HEK293T (cell line): ENCODE measurements at places on chromosomes 6 and 20.

- no peak for DNase-seq
Observed at GRCh38 chr6:157438611-157439111, 57.7 kb downstream of the ZDHHC14 start.

GRCh38 chr6:33082702-33083101 is 6.9 kb downstream of the HLA-DPB1 start:
- DNase-seq: no peak

GRCh38 chr20:49758781-49759180 is 45.1 kb upstream of the B4GALT5 start:
- DNase-seq: no peak

DNA sequence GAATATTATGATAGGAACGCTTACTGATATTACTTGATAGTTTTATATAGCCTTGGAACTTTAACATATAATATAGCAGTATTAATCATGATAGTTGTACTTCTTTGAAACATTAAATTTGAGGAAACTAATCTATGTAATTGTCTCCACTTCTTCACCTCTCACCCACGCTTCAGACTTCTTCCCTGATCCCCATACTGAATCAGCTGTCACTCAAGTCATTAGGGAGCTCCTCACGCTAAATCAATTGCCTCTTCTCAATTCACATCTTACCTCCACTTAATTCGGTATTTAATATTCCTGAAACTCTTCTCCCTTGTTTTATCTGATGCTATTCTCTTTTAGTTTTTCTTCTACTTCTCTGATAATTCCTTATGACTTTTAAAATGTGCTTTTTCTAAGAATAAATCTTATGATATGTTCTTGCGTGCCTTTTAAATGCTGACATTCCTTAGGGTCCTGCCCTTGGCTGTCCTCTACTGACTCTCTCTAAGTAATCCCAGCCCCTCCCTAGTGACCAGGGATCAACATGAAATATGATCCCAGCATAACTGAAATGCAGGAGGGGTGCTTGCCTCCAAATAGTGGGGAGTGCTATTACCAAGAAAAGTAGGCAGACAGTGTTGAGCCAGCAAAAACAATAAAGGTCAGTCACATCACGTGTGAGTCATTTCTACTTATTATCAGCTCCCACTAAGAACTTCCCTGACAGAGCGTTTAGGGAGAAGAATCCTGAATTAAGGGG is 9.9 kb downstream of the ANKRD66 start:
- DNase-seq: no peak

DNA sequence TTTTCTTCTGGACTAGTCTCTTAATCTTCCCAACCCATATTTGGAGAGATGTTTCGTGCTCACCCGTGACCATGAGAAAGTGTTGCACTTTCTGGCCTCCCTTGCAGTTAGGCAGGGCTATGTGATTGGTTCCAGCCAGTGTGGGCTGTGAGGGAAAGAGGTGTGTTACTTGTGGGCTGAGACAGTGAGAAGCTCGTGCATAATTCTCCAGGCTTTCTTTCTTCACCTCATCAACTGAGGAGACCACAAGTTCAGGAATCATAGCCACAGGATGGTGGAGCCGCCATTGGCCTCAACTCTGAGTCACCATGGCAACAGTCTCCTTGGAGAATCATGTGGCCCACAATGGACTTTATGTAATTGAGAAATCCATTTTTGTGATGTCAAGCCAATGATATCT is 57.5 kb upstream of the FUCA2 start:
- DNase-seq: no peak

- peak; percentile 22 for DNase-seq
Observed at GRCh38 chr6:32752580-32752979, 10.8 kb downstream of the HLA-DQB2 start.

DNA sequence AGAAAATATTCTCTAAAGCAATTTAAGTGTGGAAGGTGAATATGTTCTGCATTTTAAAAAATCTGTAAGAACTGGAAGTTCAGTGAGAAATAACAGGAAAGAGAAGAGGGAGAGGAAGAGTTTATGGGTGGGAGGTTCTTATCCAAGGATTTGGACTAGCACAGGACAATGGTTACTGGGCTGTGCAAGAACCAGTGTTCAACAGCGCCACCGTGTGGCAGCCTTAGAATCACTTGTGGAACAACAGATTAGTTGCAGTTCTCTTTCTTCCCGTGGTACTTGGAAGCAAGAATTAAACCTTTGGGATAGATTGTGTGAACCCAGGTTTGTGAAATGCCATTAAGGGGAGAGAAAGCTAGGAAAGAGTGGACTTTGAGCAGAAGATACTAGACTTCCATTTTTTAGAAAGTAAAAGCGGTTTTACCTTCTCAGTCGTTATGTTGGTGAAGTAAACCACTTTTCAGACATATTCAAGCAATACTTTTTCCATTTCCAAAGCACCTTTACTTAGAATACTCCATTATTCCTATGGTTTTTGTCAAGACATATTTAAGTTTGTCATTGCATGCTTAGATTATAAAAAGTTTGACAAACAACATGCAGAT is 436.7 kb downstream of the RNF144B start:
- DNase-seq: peak; percentile 54

DNA sequence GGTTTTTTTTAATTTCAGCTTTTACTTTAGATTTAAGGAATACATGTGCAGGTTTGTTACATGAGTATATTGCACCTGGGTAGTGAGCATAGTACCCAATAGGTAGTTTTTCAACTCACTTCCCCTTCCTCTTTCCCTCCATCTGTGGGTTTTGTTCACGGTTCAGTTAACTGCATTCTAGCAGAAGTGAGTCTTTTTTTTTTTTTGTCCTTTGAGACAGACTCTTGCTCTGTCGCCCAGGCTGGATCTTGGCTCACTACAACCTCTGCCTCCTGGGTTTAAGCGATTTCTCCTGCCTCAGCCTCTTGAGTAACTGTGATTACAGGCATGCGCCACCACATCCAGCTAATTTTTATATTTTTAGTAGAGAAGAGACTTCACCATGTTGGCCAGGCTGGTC is 8.7 kb downstream of the UBR2 start:
- DNase-seq: no peak

DNA sequence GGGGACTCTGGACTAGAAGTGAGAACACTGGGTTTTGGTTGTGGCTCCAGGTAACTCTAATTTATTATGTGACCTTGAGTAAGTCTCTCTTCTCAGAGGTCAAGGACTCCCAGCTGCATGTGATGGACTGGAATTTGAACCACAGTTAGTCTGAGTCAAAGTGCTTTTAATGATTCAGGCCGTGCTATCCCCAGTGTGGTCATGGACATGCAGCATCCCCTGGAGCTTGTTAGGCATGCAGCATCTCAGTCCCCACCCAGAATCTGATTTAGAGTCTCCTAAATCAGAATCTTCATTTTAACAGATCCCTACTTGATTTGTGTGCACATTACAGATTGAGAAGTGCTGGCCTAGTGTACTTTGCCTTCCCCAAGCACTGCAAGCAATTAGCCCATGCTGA is 74.2 kb downstream of the TOX2 start:
- DNase-seq: no peak

GRCh38 chr6:7401075-7401474 is 11.5 kb downstream of the RIOK1 start:
- no peak for DNase-seq
